ENCODE measurements at places on chromosomes 6 and 20.

- no peak for DNase-seq
Measured at GRCh38 chr6:115573861-115574260, 486.8 kb downstream of the FRK start.

- peak; percentile 7 for DNase-seq
Measured at GRCh38 chr6:100296810-100297544, 167.7 kb downstream of the SIM1 start.

DNA sequence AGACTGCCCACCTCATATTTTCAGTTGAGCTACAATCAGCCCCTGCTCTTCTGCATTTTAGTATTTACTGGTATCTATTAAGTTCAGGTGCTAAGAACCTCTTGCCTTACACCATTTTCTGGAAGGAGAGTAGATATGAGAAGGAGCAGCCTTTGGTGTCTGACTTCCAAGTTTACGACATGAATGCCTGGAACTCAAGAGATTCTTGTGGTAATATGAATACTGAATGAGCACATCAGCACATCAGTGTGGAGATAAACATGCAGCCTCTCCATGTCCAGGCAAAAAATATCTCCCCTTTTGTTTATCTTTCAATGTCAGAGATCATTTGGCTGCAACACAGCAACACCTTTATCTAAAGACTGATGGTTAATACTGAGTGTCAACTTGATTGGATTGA lies 65.8 kb upstream of the THEMIS start:
- no peak for DNase-seq

GRCh38 chr6:159761129-159761872 lies 544 bp upstream of the ACAT2 start:
- no peak for DNase-seq

DNA sequence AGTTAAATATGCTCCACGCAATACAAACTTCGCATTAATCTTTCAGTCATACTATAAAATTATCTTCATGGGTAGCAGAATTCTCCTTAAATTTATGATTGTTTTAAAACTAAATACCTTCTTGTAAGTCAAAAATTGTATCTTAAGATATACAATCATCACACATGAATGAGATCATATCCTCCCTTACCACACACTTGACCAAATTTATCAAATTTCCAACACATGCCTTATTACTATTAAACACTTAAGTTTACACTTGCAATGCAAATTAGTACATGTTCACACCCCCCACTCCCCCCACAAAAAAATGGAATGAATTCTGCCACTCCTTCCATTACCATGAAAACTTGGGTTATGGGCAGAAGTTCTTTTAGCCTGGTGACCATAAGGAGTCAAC lies 13.8 kb downstream of the RANBP9 start:
- DNase-seq: no peak

GRCh38 chr20:1616858-1617434 lies 2.9 kb downstream of the SIRPB1 start:
- no peak for DNase-seq

GRCh38 chr20:63284544-63284949 lies 8.4 kb upstream of the COL20A1 start:
- DNase-seq: no peak

GRCh38 chr6:158020272-158020711 lies 38.6 kb downstream of the SYNJ2 start:
- DNase-seq: no peak

- peak; percentile 74 for DNase-seq
Measured at GRCh38 chr6:6811128-6812009, 222.8 kb downstream of the LY86 start.

- no peak for DNase-seq
Measured at GRCh38 chr6:44738601-44739146, 351.2 kb downstream of the CDC5L start.

DNA sequence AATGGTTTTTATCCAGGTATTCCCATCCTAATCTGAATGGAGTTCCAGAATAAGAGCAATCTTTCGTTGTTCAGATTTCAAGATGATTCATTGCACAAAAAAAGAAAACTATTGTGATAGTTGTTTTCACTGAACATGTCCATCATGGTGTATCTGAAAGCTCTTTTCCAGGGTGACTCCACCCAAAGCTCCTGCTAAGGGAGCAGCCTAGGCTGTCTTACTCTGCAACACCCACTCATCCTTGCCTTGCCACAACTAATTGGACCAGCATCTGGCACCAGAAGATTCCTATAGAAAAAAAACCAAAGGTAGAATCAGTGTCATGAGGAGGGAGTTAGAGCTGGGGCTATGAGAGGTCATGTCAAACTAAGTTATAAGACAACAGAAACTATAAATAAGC lies 7.9 kb upstream of the SYNCRIP start:
- no peak for DNase-seq

GRCh38 chr6:166599205-166599604 lies 12.7 kb upstream of the RAMACL start:
- DNase-seq: no peak

DNA sequence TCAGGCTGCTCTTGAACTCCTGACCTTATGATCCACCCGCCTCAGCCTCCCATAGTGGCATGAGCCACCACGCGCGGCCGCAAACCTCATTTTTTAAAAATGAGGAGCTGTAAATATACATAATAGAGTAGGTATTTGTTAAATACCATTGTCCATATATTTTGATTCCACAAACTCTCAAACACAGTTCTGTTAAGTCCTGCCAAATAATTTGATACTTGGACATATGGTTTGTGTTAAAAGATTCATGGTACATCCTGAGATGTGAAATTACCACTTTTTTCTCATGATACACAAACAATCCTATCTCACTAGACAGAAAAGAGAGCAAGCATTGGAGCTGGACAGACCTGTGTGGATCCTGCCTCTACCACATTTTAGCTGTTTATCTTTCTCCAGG lies 334.1 kb upstream of the KCNQ5 start:
- DNase-seq: no peak

- peak; percentile 75 for DNase-seq
Measured at GRCh38 chr20:38152621-38153221, 12.3 kb downstream of the TGM2 start.

Data from urothelium cell line (cell line).